Thymus (tissue), 14 donors: ENCODE measurements at places on chromosomes 6 and 20.

DNA sequence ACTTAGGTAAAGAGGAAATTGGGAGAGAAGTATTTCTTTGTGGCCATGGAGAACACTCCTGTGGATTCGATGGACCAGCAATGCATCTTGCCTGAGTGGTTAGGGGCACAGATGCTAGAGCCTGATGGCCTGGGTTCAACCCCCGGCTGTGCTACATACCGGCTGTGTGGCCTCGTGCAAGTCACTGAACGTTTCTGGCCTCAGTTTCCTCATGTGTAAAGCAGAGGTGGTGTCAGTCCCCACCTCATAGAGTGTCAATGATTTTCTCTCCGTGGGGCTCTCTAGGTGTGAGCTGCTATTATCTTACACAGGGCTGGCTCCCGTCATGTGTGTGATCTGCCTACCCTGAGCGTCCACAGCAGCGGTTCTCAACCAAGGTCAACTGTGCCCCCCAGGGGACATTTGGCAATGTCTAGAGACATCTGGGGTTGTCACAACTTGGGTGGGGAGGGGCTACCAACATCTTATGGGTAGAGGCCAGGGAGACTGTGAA is 50.0 kb upstream of the PTPN1 start:
- no peak for DNase-seq

DNA sequence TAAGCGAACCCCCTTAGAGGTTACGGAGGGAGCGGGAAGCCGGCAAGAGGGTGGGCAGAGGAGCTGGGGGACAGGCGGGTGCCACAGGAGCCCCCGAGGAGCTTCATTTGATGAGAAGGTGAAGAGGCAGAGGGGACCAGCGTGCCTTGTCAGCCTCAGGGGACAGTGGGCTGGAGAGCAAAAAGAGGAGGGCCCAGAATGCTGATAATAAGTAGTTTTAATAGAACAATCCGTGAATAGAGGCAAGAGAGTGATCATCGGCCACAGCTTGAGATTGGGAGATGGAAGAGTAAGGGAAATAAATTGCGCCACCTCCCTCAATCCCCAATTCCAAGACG is 1.3 kb downstream of the COL19A1 start:
- no peak for DNase-seq

GRCh38 chr6:26322645-26323482 is 42.1 kb upstream of the BTN3A2 start:
- peak; percentile 79 for DNase-seq

- DNase-seq, result no peak
Measured at GRCh38 chr20:57124800-57125517, 141.5 kb downstream of the BMP7 start.

- DNase-seq, result no peak
Measured at GRCh38 chr6:95687839-95688238, 110.5 kb downstream of the MANEA start.

GRCh38 chr6:11459079-11459610 is 78.4 kb upstream of the TMEM170B start:
- DNase-seq, result no peak

DNA sequence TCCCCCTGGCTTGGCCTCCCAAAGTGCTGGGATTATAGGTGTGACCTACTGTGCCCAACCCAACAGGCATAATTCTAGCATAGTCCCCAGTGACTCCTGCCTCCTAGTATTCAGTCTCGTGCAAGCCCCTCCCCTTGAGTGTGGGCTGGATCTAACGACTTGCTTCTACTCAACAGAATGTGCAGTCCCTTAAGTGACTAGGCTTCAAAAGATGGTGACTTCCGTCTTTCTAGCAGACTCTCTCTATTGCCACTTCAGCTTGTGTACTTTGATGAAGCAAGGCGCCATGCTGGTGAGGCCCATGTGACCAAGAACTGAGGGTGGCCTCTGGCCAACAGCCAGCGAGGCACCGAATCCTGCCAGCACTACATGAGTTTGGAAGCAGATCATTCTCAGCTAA is 109.6 kb upstream of the TRAF3IP2 start:
- no peak for DNase-seq

DNA sequence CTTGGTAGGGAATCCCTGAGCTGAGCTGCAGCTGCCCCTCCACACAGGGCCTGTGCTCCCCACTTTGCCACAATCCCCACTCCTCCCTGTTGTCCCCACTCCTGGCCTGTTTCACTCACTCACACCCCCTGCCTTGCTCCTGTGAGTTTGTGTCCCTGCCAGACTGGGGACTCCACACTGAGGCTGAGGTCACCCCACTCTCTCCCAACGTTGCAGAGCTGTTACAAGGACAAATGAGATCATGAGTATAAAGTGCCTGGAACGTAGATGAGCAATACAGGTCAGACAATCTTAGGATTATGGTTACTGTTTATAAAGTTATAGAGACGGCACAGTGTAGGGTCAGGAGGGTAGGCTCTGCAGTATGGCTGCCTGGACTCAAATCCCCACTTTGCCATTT is 426.0 kb upstream of the SULF2 start:
- no peak for DNase-seq

DNA sequence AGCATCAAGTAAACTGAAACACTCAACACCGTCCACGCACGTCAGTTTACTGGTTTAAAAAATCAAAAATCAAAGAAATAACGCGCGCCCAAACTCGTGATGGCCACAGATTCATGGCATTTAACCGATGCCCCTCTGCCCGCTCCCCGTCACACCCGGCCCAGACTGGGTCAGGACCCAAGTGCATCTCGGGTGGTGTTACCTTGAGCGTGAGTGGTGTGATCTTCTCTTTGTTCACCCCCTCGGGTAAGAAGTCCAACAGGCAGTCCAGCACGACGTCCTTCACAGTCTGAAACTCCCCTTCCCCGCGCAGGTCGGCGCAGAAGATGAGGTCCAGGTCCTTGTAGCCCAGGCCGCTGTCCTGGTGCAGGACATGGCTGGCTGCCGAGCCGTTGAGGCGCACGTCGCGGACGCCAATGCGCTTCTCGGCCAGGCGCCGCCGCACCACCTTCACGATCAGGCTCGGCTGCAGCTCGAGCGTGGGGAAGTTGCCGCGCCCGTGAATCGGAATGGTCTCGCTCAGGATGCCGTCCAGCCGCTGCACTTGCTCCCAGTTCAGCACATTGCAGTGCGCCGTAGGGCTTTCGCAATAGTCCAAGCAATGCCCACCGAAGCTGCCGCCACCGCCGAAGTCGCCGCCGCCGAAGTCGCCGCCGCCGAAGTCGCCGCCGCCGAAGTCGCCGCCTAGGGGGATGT is 945 bp downstream of the TENT5A start:
- peak; percentile 15 for DNase-seq

DNA sequence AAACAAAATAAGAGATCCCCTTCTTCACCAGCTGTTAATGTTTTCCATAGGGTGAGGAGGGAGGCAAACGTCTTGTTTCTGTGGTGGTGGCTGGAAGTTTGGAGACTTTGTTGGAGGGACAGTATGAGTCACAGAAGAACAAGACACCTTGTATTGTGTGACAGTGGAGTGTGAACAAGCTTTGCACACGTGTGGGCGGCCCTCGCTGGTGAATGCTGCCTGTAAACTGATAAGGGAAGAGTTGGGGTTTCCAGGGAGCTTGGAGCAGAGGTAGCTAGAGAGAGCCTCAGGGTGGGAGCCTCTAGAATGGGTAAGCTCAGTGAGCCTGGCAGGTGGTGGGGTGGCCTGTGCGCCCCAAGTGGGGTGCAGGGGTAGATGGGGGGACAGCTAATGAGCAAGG is 78.3 kb downstream of the ZDHHC14 start:
- no peak for DNase-seq

GRCh38 chr6:122712448-122713137 is 66.9 kb upstream of the FABP7 start:
- DNase-seq, result no peak

DNA sequence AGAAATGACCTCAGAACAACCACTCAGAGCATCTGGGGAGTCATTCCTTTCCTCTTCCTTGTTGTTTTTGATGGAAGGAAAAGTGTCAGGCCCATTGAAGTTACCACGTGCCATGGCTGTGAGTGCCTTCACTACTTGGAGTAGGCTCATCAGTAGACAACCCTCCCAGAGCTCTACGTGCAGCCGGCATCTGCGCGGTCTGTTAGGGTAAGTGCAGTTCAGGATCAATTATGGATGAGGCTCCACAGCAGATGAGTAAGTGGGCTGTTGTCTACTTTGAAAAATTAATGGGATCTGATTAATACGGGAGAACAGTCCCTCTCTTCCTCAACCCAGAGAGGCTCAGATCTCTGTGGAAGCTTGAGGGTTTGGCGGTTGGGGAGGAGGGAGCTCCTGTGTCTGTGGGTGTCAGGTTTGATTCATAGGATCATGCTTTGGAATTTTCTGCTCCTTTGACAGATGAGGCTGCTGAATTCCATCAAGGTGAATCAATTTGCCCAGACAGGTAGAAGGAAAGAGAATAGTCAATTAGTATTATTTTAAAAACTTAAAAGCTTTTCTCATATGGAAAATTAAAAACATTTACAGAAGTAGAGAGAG is 93.8 kb upstream of the TOX2 start:
- no peak for DNase-seq

DNA sequence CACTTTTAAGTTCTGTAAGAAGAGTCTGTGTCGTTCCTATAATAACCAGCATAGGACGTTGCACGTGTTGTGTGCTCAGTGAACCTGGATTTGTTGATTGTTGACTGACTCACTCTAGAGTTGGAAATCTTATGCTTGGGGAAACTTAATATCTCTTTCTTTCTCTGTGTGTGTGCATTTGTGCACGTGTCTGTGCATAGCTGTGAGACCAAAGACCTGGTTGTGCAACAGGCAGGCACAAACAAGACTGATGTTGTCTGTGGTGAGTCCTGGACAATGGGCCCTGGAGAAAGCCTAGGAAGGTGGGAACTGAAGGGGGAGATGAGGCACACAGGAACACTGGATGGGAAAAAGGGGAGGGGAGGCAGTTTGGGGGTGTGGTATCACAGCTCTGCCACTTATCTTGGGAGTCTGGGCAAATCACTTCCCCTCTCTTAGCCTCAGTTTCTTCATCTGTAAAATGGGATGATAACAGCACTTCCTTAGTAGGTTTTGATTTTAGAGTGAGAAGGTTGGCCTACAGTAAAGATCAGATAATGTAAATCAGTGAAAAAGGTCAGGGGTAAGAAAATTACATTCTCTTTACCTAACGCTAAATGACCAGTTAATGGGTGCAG is 8.4 kb downstream of the CD40 start:
- DNase-seq, result no peak

DNA sequence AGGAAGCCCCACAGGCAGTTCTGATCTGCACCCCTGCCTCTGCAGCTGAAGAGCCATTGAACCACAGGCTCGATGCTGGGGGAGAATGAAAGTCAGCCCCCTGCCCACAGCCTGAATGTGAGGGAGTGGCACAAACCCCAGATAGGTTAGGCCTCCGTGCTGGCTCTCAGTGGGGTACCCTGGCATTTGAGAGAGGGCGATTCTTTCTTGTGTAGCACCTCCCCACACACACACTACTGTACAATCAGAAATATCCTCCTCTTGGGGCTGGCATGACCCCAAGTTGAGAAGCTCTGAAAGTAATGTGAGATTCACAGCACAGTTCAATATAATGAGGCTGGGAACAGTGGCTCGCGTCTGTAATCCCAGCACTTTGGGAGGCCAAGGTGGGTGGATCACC is 17.9 kb downstream of the TTBK1 start:
- DNase-seq, result no peak

GRCh38 chr6:119768201-119768600 is 418.6 kb upstream of the MAN1A1 start:
- no peak for DNase-seq

GRCh38 chr6:161406646-161407045 is 132.8 kb upstream of the AGPAT4 start:
- DNase-seq, result no peak

DNA sequence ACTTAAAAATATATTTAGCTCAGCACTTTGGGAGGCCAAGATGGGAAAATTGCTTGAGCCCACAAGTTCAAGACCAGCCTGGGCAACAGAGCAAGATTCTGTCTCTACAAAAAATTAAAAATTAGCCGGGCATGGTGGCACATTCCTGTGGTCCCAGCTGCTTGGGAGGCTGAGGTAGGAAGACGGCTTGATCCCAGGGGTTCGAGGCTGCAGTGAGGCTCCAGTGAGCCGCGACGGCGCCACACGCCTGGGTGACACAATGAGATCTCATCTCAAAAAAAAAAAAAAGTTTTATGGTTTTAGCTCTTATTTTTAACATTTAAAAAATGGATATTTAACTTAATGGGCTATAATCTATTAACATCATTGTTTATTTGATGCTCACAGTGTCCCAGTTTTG is 97.2 kb upstream of the RIPOR2 start:
- no peak for DNase-seq

GRCh38 chr6:149938571-149939355 is 3.1 kb upstream of the ULBP2 start:
- no peak for DNase-seq

GRCh38 chr6:122589115-122589514 is 21.1 kb upstream of the PKIB start:
- no peak for DNase-seq

GRCh38 chr6:139370999-139371345 is 3.5 kb downstream of the CITED2 start:
- no peak for DNase-seq

GRCh38 chr6:31397901-31398525 is 5.4 kb upstream of the MICA start:
- no peak for DNase-seq

GRCh38 chr6:133202610-133203343 is 38.4 kb upstream of the EYA4 start:
- no peak for DNase-seq

DNA sequence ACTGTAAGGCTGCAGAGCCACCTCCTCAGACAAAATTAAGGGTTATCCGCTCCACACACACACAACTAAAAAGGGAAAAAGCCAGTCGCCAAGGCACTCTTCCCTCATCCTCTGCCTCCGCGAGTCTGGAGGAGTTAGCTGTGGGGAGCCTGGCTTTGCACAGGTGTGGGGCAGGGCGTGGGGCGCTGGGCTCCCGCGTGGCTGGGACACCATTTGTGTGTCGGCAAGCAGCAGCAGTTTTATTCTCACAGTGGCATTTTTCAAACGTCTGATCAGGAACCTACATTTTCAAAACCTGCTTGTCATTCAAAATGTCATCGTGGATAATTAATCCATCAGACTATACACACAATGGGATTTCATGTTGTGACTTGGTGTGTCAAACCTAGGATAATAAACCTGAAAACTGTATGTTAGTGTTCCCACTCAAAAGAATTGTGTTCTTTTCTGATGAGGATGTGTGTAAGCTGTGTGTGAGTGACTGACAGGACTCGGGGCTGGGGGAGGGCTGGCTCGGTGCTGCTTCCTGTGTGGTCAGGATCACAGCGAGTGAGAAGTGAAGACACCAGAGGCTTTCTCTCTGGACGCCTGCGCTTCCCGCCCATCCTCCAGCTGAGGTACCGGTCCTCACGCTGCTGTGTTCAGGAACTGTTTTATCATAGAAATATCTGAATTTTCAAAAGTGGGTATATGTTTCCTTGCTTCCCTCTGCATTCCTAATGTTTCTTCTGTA is 83.1 kb downstream of the IRF4 start:
- DNase-seq, result peak; percentile 24

DNA sequence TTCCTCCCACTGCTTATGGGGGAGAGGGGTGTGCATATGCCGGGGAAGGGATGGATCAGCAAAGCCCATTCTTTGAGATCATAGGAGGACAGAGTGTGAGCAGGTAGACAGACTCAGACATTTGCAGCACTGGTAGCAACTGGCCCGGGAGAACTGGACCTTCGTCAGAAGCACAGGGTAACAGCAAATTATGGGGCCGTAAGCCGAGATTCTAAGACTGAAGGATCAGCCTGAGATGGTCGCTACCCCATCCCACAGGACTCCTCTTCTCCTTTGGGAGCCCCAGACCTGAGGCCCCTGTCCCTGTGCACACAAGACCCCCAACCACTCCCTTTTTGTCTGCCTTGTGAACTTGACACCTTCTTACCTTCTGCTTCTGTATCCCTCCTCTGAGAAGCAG is 106.5 kb downstream of the TOX2 start:
- DNase-seq, result no peak
